ENCODE measurements at places on chromosomes 16 and 17.

- no peak for DNase-seq
These were observed 9.5 kb downstream of the CAVIN1 start for GRCh38 chr17:42413464-42414040.

DNA sequence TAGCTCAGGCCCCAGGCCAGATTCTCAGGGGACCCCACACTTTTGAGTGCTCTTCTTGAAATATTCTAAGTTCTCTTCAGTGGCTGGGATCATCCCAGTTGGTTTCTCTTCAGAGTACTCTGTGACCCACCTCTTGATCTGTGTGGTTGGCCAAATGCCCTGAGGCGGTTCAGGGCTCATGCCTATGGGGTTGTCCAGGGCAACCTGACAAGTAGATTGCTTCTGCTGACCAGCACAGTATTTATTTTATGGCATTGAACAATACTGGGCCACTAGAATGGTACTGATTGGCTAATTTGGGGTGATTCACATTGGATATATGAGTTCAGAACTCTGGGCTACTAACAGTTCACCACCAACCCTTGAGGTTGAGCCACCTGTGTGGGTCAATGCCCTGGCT, 7.4 kb upstream of the GOSR2 start:
- no peak for DNase-seq

DNA sequence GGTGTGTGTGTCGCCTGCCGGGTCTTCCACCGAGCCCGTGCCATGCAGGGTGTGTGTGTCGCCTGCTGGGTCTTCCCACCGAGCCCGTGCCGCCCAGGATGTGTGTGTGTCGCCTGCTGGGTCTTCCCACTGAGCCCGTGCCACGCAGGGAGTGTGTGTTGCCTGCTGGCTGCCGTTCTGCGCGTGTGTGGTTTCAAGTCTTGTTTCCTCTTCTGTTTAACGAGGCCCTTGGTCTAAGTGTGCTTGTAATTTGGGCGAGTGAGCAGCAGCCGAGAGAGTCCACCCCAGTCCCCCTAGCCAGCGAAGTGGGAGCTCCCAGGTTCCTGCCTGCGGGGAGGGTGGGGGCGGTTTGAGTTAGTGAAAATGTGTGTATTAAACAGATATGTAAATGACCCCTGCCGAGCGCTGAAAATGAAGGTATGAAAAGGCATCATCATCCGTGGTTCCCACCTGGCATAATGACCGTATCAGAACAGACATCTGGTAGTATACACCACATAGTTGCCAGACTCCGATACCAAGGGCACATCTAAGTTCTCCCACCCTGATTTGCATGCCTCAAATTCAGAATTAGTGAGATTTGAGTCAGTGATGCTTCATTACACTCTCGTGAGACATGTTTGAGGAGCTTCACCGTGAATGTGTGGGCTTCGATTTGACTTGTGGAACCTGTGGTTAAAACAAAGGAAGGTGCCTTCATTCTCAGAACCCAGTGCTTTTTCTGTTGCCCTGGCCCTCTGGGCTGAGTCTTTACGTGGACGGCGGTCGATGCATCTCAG, 114.5 kb upstream of the CHMP6 start:
- peak; percentile 26 for DNase-seq

GRCh38 chr16:3623642-3624041, 12.2 kb upstream of the SLX4 start:
- no peak for DNase-seq

DNA sequence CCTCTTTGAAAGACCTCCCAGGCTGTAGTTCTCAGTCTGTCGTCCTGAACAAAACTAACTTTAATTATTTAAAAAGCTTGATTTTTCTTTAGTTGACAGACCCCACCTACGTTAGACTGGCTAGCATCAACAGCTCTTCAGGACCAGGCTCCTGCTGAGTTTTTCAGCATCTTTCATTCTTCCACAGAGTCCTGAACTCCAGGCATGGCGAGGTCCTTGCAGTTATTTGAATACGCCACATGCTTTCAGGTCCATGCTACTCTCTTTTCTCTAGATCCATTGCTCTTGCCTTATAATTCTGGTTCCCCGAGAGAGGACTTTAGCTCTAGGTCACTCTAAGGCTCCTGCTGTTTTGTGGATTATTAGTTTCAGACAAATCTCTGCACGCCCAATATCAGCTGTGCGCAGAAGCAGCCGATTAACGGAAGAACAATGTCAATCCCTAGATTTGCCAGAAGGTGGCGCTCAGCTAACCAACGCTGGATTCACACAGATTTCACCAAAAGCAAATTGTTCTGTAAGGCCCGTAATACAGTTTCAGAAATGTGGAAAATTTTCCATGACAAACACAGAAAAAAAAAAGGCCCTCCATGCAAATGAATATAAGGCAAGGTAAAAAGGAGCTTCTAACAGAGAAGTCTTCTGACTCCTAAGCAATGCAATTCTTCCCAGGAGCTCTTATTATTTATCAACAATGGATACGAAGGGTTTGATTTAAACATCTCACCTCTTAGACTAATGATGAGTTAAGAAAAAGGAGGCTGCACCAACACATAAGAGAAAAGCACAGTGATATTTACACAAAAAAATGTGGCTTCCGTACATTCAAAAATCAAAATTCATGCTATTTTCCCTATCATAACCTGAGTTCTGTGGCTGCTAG, 33.5 kb upstream of the BCO1 start:
- no peak for DNase-seq

- peak; percentile 8 for DNase-seq
These were observed 3.6 kb downstream of the GSE1 start for GRCh38 chr16:85616607-85617321.

DNA sequence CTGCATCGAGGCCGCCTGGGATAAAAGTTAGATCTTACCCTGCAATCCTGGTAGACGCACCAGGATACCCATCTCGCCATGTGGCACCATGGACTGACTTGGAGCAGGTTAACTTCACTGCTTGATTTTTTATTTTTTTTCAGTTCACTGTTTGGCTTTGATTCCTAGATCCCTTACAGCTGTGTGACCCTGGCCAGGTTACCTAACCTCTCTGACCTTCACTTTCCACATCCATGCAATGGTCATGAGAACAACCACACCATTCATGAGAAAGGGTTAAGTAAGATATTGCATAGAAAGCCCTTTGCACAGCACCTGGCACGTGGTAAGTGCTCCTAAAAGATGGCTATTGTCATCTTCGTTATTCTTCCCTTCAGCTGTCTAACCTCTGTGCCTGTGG, 230.5 kb downstream of the SOX9 start:
- no peak for DNase-seq

GRCh38 chr16:50040018-50040417, 15.0 kb downstream of the CNEP1R1 start:
- no peak for DNase-seq

DNA sequence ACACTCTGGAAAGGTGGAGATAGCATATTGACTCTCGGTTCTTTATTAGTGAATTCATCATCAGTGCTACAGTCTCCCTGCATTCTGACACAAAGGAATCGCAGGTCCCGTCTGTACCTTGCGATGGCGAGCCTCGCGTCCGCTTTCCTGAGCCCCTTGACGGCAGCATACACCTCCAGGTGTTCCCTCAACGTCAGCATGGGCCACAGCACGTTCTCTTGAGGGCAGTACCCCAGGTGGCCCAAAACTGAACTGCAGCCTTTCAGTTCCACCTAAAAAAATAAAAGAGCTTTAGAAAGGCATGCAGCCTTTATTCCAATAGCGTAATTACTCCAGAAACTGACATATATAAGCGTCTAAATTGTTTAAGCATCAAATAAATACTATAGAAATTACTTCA, 24.2 kb upstream of the ABCA9 start:
- no peak for DNase-seq

Data from stimulated activated CD8-positive, alpha-beta memory T cell treated with anti-CD3 and anti-CD28 coated beads, Interleukin-15, amount 100 ng/mL, for 4 hours (primary cell).